ENCODE measurements at places on chromosomes 6 and 20. TPM values are rescaled to one million over a fixed set of nuclear protein-coding genes. Genes with fewer than 3 reads are reported as not detected.

DNA sequence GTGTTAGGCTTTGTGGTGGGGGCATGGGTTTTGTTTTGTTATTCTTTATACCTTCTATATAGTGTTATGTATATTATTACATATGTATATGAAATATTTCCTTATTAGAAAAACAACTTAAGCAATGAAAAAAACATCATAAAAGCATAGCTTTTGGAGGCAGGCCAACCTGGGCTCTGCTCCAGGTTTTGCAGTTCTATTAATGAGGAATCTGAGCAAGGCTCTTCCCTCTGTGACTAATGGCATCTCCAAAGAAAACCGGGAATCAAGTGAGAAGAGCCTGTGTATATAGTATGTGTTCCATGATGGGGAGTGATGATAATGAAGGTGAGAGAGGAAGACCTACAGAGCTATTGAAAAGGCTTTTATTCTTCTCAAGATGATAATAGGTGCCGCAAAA lies 291.1 kb downstream of the CLIC5 start:
- no peaks in the 10 kb centered on the region for H3K36me3 ChIP-seq
- DNase-seq, result no peak
- H3K4me1 ChIP-seq, result no peaks in the 10 kb centered on the region
- no peak overlapping the region for H3K4me3 ChIP-seq
- no peak overlapping the region for H3K27ac ChIP-seq

DNA sequence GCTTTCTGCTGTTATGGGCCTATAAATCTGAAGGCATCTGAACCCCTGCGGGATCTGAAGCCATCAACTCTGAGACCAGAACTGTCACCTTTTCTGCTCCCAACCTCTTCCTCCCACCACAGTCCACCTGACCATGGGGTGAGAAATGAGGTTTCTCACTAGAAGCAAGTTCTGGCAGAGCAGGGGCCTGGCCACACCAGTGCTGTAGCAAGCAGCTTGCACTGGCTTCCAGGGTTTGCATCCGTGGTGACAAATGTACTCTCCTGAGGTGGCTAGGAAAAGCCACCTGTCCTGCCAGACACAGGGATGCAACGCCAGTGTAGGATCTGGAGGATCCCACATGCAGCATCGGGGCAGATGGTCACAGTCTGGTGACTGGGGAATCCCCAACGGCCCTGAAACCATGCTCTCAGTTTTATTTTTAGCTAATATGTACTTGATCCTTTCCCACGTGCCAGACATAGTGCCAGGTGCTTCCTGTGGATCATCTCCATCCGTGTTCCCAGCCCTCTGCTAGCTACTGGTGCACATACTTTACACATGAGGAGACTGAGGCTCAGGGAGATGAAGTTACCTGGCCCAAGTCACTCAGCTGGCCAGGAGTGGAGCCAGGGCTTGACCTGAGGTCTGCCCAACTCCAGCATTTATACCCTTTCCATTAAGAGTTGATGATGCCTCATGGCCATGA lies 122.1 kb upstream of the SPACA1 start:
- DNase-seq, result no peak
- no peak overlapping the region for H3K27ac ChIP-seq
- no peaks in the 10 kb centered on the region for H3K4me1 ChIP-seq
- H3K4me3 ChIP-seq, result no peak overlapping the region
- no peaks in the 10 kb centered on the region for H3K36me3 ChIP-seq

DNA sequence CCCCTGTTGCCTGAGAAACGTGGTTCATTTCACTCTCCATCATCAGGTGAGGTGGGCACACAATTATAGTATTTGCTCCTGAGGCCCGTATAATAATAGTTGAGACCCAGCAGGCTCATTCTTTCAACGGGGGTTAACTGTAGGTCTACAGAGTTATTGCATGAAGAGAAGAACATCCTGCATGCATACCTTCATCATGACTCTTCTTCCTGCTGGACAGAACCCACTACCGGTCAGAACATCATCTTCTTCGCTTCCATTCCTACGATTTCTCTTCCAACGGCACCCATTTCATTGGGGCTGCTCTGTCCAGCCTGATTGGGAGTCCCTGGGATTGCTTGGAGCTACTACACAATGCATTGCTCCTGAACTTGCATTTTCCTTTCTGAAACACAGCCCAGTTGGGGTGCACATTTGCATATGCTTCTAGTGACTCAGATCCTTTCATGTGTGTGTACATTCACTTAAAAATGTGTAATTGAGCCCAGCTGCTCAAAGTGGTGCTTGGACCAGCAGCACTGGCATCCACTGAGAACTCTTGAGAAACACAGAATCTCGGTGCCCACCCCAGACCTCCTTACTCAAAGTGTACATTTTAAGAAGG lies 57.4 kb downstream of the SLC24A3 start:
- DNase-seq, result no peak
- peaks cover 2% of the 10 kb centered on the region for H3K4me1 ChIP-seq
- H3K36me3 ChIP-seq, result no peaks in the 10 kb centered on the region
- H3K27ac ChIP-seq, result no peak overlapping the region

DNA sequence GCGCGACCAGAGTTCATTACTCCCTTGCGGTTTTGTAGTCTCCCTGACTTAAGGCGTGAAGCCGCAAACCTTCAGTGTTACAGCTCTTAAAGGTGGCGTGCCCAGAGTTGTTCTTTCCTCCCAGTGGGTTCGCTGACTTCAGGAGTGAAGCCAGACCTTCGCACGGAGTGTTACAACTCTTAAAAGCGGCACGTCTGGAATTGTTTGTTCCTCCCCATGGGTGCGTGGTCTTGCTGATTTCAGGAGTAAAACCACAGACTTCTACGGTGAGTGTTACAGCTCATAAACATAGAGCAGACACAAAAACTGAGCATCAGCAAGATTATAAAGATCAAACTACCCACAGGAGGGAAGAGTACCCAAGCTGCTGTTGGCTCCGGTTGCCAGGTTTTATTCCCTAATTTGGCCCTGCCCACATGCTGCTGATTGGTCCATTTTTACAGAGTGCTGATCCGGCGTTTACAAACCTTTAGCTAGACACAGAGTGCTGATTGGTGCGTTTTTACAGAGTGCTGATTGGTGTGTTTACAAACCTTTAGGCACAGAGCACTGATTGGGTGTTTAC lies 10.4 kb downstream of the TMEM14C start:
- H3K27me3 ChIP-seq, result no peaks in the 10 kb centered on the region
- DNase-seq, result no peak
- H3K4me3 ChIP-seq, result no peak overlapping the region
- H3K27ac ChIP-seq, result no peak overlapping the region
- no peaks in the 10 kb centered on the region for H3K4me1 ChIP-seq

DNA sequence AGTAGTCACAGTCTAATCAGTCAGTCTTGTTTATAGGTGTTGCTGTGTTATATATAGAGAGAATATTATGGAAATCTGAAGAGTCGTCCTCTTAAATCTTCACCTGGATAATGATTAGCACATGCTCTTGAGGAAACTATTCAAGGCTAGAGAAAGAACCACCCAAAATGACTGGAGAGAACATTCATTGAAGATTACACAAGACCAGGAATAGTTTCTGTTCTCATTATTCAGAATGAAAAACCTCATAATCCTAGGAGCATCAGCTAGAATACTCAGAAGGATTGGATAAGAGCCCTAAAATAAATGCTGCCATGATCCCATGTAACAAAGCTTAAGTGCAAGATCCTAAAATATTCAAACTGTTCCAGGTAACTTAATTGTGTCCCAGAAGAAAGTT lies 278.2 kb upstream of the PREP start:
- no peak overlapping the region for H3K27ac ChIP-seq
- H3K27me3 ChIP-seq, result no peaks in the 10 kb centered on the region
- no peaks in the 10 kb centered on the region for H3K4me1 ChIP-seq
- DNase-seq, result no peak
- H3K36me3 ChIP-seq, result no peaks in the 10 kb centered on the region

DNA sequence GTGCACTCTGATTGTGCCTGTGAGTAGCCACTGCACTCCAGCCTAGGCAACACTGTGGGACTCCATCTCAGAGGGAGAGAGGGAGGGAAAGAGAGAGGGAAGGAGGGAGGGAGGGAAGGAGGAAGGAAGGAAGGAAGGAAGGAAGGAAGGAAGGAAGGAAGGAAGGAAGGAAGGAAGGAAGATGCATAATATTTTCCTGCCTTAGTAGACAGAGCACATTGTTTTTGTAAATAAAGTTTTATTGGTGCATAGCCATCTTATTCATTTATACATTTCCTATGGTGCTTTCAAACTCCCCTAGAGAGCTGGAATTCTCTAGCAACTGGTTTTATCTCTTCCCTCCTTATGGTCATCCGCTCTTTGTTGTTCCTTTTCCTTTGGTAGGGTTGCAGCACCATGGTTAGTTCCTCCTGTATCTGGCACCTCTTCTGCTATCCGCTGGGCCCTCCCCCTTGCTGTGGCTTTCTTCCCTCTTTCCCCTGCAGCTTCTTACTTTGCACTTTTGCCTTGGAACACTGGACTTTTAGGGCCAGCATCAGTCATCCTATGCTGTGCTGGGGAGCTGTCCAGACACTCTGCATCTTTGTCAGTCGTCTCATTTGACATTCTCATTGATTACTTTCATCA lies 20.2 kb downstream of the GPR6 start:
- no peaks in the 10 kb centered on the region for H3K27me3 ChIP-seq
- no peak for DNase-seq
- no peak overlapping the region for H3K27ac ChIP-seq
- no peaks in the 10 kb centered on the region for H3K36me3 ChIP-seq
- H3K4me1 ChIP-seq, result no peaks in the 10 kb centered on the region

GRCh38 chr20:56376331-56376730 lies 15.7 kb downstream of the AURKA start:
- no peaks in the 10 kb centered on the region for H3K27me3 ChIP-seq
- no peak overlapping the region for H3K4me3 ChIP-seq
- H3K36me3 ChIP-seq, result no peaks in the 10 kb centered on the region
- H3K4me1 ChIP-seq, result no peaks in the 10 kb centered on the region
- no peak overlapping the region for H3K27ac ChIP-seq

- no peak for DNase-seq
- H3K4me3 ChIP-seq, result no peak overlapping the region
Measured at GRCh38 chr6:89269981-89270380, 45.1 kb downstream of the GABRR2 start.

- peak overlapping the region; percentile 93 for H3K27ac ChIP-seq
- no peaks in the 10 kb centered on the region for H3K27me3 ChIP-seq
- peak overlapping the region; percentile 93 for H3K4me3 ChIP-seq
- peaks cover 52% of the 10 kb centered on the region for H3K4me1 ChIP-seq
Measured at GRCh38 chr20:1391640-1392442, 1.0 kb downstream of the FKBP1A start.

GRCh38 chr6:25902071-25902470 lies 28.0 kb upstream of the SLC17A3 start:
- H3K4me1 ChIP-seq, result no peaks in the 10 kb centered on the region
- no peaks in the 10 kb centered on the region for H3K27me3 ChIP-seq
- H3K36me3 ChIP-seq, result no peaks in the 10 kb centered on the region
- no peak for DNase-seq
- H3K4me3 ChIP-seq, result no peak overlapping the region

DNA sequence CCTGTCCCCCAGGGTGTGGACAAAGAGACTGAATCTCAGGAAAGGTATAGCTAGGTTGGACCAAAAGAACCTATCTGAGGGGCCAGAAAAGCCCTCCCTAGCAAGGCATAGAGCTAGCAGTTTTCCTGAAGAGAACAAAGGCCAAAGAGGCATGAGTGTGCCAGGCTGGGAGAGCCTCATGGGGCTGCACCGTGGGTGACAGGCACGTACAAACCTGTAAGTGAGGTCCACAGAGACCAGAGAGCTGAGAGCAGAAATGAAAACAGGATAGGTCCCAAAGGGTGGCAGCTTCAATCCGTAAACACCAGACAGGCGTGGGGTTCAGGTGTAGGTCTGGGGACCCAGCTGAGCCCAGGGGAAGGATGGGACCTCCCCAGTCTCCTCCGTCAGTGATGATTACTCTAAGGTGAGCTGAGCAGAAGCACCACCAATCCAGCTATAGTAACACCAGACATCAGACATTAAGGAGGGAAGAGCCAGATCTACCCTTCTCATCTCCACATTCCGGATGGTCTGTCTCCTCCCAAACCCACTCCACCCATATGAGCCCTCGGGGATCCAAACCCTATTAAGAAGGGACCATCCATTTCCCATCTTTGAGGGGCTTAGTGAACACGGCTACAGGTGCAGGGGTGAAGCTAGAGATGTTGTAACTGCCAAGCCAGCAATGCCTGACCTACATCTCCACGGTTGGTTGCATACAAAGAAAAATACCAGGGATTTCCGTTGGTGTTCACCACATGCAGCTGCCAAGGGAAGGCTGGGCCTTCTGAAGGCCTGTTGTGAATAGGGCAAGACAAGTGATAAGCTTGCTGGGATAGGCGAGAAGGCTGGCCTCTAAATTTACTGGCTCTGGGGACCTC lies 38.3 kb downstream of the BCL2L1 start:
- no peak for DNase-seq
- H3K4me1 ChIP-seq, result peaks cover 60% of the 10 kb centered on the region
- no peak overlapping the region for H3K4me3 ChIP-seq
- H3K36me3 ChIP-seq, result no peaks in the 10 kb centered on the region

DNA sequence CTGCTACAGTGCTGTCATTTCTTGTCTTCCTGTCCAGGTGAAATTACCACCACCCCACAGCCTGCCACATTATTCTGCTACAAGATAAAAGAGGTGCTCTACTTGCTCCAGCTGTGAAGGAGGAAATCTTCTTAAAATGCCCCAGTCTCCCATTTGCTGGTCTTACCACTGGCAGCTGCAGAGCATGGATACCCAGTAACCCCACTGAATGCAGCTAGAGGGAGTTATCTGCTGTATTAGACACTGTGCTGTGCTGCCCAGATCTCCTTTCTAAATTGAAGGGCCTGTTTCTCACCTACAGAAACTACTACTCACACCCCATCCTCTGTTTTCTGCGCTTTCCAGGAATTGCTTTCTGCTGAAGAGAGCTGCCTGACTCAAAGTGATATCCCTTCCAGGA lies 517.8 kb downstream of the PKHD1 start:
- H3K36me3 ChIP-seq, result no peaks in the 10 kb centered on the region
- no peak overlapping the region for H3K27ac ChIP-seq
- no peaks in the 10 kb centered on the region for H3K4me1 ChIP-seq
- DNase-seq, result no peak

GRCh38 chr20:52082612-52083011 lies 109.0 kb downstream of the ZFP64 start:
- H3K4me3 ChIP-seq, result no peak overlapping the region
- DNase-seq, result no peak
- peaks cover 10% of the 10 kb centered on the region for H3K36me3 ChIP-seq
- no peak overlapping the region for H3K27ac ChIP-seq
- no peaks in the 10 kb centered on the region for H3K4me1 ChIP-seq

GRCh38 chr20:23334111-23334510 lies 16.5 kb upstream of the NXT1 start:
- H3K27ac ChIP-seq, result no peak overlapping the region
- H3K4me1 ChIP-seq, result no peaks in the 10 kb centered on the region
- DNase-seq, result no peak
- H3K27me3 ChIP-seq, result no peaks in the 10 kb centered on the region
- no peaks in the 10 kb centered on the region for H3K36me3 ChIP-seq

OR12D3 gene
- not detected for total RNA-seq

TMEM74B gene
- 10.2 TPM for total RNA-seq

NKAIN4 gene
- total RNA-seq, result not detected

WFDC5 gene
- 2.0 TPM for total RNA-seq
